ENCODE measurements at places on chromosomes 4 and X. TPM values are rescaled to one million over a fixed set of nuclear protein-coding genes. Genes with fewer than 3 reads are reported as not detected.

GRCh38 chr4:61549336-61549735 is 349.2 kb downstream of the ADGRL3 start:
- no peak for DNase-seq

DNA sequence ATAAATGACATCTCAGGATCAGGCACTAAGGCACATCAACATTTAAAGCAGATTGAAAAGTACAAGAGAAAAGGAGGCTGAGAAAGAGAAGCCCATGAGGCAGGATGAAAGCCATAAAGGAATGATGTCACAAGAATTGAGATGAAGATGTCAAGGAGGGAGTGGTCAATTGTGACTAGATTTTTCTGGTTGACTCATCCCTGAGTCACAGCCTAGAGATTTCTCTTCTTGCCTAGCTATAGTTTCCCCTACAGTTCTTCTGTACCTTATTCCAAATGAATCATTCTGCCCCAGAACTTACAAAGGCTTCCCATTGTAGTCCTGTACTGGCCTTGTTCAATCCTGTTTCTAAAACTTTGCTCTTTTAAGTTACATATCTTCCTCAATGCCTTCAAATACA is 3.4 kb upstream of the USP53 start:
- DNase-seq: no peak

DNA sequence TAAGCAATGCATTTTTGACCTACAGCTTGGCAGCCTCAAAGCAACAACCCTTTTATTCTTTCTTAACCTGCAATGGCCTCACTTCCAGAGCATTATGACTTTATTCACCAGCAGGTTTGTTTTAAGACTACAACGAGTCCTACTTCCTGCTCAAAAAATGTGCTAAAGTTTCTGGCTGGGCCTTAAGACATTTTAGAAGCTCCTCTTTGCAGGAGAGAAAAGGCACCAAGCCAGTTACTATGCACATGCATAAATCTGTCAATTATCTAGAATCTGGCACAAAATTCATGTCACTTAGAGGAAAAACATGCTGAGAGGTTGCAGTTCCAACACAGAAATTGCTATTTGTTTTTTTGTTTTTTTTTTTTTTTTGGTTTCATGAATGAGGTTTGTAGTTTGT is 223.0 kb upstream of the EPHA5 start:
- DNase-seq: no peak

- DNase-seq: no peak
These were observed 95.4 kb upstream of the MYOZ2 start for GRCh38 chr4:119040261-119040660.

GRCh38 chr4:103405415-103405814 is 207.3 kb upstream of the CENPE start:
- no peak for DNase-seq

Gene TSPAN7
- total RNA-seq: 69.7 TPM

Gene MID1
- total RNA-seq: 9.1 TPM

Gene GALNTL6
- total RNA-seq: not detected

Gene MAGEB1
- not detected for total RNA-seq

All from uterus (tissue), 4 donors.